HCEC 1CT (cell line): ENCODE measurements at places on chromosomes 5 and 9.
A peak's percentile ranks its signal among the peaks of the same experiment; 100 is the strongest.

GRCh38 chr5:36442796-36443195 is 141.1 kb upstream of the RANBP3L start:
- peak; percentile 57 for DNase-seq

GRCh38 chr9:133351908-133352634 is 4.1 kb downstream of the RPL7A start:
- DNase-seq, result peak; percentile 72

GRCh38 chr9:20701060-20701459 is 17.0 kb downstream of the FOCAD start:
- DNase-seq, result no peak

DNA sequence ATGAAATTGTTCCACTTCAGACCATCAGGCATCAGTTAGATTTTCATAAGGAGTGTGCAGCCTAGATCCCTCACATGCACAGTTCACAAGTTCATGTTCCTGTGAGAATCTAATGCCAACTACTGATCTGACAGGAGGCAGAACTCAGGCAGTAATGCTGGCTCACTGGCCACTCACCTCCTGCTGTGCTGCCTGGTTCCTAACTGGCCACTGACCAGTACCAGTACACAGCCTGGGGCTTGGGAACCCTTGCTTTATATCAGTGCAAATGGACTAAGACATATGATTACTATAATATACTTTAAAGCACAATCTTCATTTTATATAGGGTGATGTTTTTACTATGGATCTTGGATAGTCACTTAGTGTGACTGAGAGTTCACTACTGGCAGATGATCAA is 259.2 kb downstream of the SLCO4C1 start:
- no peak for DNase-seq

- no peak for DNase-seq
Observed at GRCh38 chr5:130402906-130403305, 498.6 kb downstream of the CHSY3 start.

DNA sequence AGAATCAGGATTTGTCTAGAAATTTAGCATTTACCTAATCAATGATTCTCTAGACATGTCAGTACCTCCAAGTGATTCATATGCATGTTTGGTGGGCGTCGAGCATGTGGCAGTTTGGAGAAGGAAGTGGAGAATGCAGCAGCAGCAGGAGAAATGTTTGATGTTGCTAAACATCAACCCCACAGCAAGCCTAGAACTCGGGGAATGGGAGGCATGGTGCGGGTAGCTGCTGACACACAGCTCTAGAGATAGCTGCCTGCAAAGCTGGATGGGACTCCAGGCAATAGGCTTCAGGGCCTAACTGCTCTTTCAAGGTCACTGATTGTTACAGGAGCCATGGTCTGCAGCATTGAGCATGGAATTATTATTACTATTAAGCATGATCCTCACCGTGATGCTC is 137.3 kb downstream of the DOCK8 start:
- no peak for DNase-seq

- peak; percentile 48 for DNase-seq
Observed at GRCh38 chr5:78640662-78641474, 7.7 kb downstream of the LHFPL2 start.

DNA sequence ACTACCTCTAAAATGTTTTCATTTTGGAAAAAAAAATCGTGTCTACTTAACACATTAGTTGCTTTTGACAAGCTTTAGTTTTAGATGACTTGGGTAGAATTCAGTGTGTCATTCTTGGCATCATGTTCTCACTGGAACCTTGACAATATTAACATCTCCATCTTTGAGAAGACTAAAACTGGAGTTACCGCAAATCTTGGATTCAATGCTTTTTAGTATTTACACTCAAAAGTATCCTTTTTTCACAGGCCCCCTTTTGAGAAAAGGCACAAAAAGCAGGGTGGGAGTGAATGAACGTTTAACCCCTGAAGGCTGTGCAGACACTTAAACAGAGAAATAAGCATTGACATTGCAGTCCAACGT is 549.1 kb downstream of the CSNK1G3 start:
- DNase-seq, result no peak

DNA sequence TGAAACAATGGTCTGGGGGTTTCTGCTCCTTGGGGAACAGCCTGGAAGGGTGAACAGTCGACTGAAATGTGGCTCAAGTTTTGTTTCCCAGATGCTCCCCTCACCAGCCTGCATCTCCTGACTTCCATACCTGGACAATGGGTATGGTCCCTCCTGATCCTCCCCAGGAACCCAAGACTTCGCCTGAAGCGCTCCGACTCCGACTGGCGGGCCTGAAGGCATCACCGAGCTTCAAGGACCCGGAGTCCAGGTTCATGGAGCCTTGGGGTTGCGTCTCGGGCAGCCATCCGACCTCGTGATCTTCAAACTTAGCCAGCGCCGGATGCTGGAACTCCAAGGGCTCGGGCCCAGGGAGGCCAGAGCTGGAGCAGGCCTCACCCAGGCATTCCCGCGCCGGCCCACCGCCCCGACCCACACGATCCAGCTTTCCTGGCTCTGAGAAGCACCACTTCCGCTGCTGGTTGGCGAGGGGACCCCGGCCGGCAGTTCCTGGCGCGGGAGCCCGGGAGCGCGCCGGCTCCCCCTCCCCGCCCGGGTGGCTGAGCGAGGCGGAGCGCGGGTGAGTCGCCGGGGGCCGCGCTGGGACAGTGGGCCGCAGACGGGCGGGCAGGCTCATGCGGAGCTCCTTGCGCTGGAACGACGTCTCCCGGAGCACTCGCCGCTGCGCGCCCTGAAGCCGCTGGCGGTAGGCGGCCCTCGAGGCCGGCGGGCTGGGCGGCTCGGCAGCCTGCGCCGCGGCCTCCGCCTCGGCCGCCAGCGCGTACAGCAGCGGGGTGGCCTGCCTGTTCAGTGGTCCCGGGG is 5.2 kb downstream of the SHROOM1 start:
- no peak for DNase-seq

DNA sequence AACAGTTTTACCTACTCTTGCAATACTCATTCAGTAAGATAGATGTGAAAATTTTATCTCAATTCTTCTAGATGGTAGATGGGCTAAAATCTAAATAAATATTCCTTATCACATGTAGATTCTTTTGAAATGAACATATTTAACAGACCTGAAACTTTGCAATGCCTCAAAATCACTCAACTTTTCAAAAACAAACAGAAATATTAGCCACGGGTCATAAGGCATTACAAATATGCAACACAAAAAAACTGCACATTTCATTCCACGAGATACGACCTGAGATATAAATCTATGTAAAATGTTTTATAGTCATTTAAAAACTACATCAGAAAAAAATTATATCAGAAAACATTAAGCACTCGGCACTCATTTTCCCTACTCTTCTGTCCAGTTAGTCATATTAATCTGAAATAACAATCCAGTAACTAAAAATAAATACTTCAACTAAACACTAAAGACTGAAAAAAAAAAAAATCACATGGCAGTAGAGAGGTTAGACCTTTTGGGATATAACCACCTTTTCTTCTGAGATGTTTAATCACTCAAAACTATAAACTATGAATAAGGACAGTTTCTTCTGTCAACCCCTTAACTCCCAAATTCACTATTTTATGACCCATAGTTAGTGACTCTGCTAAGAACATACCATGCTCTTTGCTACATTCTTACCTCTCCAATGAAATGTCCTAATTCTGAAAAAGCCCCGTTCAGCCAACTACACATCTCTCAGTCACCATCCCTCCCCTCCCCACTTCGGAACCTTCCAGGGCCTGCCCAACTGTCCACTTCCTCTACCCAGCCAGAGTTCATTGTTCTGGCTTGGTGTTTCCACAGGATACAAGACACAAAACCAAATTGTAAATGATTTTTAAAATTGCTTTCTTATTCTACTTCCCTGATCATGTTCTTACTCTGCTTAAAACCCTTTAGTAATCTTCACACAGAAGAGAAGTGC is 6.4 kb downstream of the HOMER1 start:
- DNase-seq, result no peak

DNA sequence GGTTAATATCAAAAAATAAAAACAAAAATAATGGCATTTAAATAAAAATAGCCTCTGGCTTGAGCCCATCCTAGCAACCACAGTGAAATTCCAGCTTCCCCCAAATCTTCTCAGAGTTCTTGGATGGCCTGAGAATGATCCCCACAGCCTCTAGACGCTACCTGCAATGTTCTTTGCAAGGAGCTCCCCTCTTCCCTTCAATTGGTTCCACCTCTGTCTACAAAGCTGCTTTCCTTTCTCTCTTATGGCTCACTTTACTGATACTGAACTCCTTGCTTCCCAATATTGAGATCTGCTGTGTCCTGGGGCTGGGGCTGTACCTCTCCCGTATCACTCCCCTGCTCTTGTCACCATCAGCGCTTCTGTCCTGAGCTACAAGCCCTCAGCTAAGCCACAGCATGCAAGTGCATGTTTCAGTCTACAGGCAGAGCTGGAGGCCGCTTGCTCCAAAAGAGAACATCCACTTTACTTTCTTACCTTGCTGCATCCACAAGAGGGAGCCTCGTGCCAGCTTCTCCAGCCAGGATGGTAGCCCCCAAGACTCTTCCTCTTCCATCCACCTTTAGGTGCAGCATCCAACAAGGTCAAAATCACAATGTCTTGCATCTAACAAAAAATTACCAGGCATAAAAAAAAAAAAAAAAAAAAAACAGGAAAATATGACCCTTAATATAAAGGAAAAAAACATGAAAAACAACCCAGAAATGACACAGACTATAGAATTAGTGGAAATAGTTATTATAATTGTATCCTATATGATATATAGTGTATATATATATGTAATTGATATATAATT is 57.4 kb upstream of the PRSS3 start:
- peak; percentile 74 for DNase-seq

DNA sequence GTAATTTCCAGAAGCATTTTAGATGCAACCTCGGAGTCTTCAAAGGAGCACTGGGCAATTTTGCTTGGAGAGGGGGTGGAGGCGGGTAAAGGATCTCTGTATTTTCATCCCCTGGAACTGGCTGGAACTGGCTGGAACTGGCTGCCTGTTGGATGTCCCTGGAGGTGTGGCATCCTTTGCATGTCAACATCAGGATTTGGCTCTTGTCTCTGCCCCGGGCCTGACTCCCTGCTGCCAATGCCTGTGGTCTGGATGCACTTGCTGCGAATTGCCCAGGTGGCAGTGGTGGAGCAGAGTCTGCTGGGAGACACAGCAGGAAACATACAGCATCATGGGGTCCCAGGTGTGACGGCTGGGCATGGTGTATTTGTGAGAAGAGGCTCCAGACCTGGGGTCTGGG is 391.3 kb downstream of the GADD45G start:
- DNase-seq, result no peak

DNA sequence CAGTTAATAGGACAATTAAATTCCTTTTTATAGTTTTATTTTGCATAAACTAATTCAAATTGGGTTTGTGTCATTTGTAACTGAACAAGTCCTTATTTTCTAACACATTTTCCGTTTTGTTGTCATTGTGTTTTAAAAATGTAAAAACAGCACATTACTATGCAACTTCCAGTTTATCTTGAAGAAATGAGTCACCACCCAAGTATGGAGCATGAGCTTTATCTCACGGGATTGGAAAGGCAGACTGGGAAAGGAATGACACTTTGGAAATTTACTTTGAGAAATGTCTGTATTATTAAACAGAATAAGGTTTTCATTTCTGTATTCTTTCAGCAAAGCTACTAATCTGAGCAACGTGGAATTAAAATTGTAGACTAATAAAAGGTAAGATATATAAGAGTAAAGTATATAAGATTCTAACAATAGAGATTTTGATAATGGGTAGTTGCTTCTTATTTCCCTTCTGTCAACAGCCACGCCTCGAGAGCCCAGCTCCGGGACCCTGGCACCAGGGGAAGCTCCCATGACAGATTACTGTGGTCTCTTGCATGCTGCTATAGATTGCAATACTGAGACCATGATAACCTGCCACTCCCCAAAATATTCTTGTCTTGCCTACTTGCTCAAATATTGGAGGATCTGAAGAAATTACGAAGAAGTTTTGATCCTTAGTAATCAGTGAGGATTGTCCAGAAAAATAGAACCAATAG is 433.1 kb downstream of the CHSY3 start:
- DNase-seq, result peak; percentile 90

- no peak for DNase-seq
Observed at GRCh38 chr9:84698323-84698722, 28.8 kb downstream of the NTRK2 start.

DNA sequence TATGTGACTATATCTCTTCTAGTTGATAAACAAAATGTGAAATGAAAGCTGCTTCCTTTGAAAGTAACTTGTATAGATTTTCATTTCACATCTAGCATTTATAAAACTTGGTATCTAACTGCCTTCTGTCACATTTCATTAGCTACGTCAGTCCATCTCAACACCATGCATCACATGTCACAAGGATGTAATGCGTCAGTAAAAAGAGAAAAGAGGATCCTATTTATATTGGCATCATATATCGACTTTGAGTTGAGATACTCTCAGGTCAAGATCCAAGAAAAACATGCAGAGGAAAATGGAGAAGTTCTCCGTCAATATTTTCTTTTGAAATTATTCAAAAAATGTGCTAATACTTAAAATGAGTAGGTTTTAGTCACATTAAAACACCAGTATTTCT is 1211.2 kb downstream of the EFNA5 start:
- DNase-seq, result no peak

DNA sequence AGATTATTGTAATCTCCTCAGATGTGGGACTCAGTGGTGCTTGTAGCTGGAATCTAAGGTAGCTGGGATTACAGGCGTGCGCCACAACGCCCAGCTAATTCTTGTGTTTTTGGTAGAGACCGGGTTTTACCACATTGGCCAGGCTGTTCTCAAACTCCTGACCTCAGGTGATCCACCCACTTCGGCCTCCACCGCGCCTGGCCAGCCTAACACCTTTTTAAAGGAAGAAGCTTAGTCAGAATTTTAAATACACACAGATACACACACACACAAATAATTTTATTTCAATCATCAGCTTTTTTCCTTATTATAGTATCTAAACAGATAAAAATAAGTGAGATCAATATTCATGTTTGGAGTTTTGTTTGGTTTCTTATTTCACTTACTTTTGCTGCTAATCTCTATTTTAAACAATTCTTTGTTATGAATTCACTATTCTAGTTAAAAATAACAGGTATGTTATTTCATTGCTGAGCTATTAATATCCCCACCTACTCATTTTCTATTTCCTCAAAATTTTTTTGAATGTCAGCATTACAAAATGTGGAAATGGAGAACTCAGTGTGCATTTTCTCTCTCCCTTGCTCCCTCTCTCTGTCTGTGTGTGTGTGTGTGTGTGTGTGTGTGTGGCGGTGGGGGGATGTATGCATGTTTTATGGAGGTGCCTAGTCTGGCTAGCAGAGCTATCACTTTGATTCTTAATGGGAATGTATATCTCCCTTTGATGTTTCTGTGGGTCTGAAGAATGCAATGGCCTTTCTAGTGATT is 960.6 kb upstream of the DMAC1 start:
- no peak for DNase-seq

DNA sequence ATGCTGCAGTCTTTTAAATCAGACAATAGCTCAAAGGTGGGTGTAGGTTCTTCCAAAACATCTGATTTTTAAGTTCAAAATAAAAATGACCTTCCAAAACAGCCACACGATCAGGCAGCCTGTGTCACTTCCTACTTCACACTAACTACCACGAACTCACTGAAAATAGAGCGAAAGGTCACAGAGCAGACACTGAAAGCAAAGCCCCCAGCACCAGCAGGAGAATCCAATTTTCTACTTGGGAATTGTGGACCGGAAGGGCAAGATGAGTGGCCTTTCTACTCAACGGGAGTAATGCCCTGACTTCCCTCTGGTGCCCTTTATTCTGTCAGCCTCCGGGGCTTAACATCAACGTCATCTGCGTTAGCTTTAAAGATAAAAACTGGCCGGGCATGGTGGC is 107.8 kb upstream of the FAM120A start:
- DNase-seq, result no peak
